Progenitor cell of endocrine pancreas (in vitro differentiated cells): ENCODE measurements at places on chromosomes 13 and 19. TPM values are rescaled to one million over a fixed set of nuclear protein-coding genes. Genes with fewer than 3 reads are reported as not detected.

The NALCN gene
- total RNA-seq, result 0.12 TPM in 1 of 2 replicates, not detected in the other

The GNA15 gene
- not detected in 2 replicates for total RNA-seq

The FUT1 gene
- total RNA-seq, result 5.4 and 6.9 TPM in 2 replicates

The MYBPC2 gene
- 1.6 and 2.1 TPM in 2 replicates for total RNA-seq

The ARL11 gene
- 0.10 TPM in 1 of 2 replicates, not detected in the other for total RNA-seq

The PLIN4 gene
- total RNA-seq, result 0.93 and 1.3 TPM in 2 replicates

The HSD17B14 gene
- total RNA-seq, result 20.5 and 22.1 TPM in 2 replicates

The FAAP24 gene
- total RNA-seq, result 3.4 and 4.7 TPM in 2 replicates

The CYP4F8 gene
- total RNA-seq, result not detected in 2 replicates

The CRB3 gene
- total RNA-seq, result 63.0 and 71.2 TPM in 2 replicates

The TRPC4 gene
- total RNA-seq, result 4.2 and 5.3 TPM in 2 replicates

The PLVAP gene
- 0.12 and 0.42 TPM in 2 replicates for total RNA-seq

The ADPRHL1 gene
- 5.2 and 6.8 TPM in 2 replicates for total RNA-seq

The YJEFN3 gene
- 22.6 and 27.6 TPM in 2 replicates for total RNA-seq

The PRR36 gene
- total RNA-seq, result 37.4 and 40.4 TPM in 2 replicates

The TBXA2R gene
- total RNA-seq, result not detected in 2 replicates

The OLFM4 gene
- total RNA-seq, result not detected in 2 replicates

The SCN1B gene
- total RNA-seq, result 1.7 and 1.8 TPM in 2 replicates

The FCER2 gene
- total RNA-seq, result not detected in 2 replicates

The CEACAM4 gene
- not detected in 2 replicates for total RNA-seq

The MEDAG gene
- not detected in 2 replicates for total RNA-seq

The CCDC159 gene
- total RNA-seq, result 25.0 and 27.6 TPM in 2 replicates

The C1QTNF9 gene
- not detected in 2 replicates for total RNA-seq

The ZNF83 gene
- 72.1 and 79.7 TPM in 2 replicates for total RNA-seq

The FAM216B gene
- total RNA-seq, result not detected in 2 replicates

The NLRP9 gene
- not detected in 2 replicates for total RNA-seq

The ADAMTSL5 gene
- total RNA-seq, result 2.3 and 4.8 TPM in 2 replicates

The SH2D3A gene
- total RNA-seq, result 19.8 and 20.0 TPM in 2 replicates

The KLK13 gene
- 1.1 and 1.6 TPM in 2 replicates for total RNA-seq

The B3GNT8 gene
- 4.4 and 4.6 TPM in 2 replicates for total RNA-seq

The CD209 gene
- total RNA-seq, result not detected in 2 replicates

The ZNF345 gene
- 14.7 and 17.8 TPM in 2 replicates for total RNA-seq

The CGB8 gene
- not detected in 2 replicates for total RNA-seq

The CHAMP1 gene
- total RNA-seq, result 37.1 and 39.8 TPM in 2 replicates

The CERS1 gene
- 20.1 and 20.9 TPM in 2 replicates for total RNA-seq

The TEX101 gene
- total RNA-seq, result not detected in 2 replicates

The CDX2 gene
- 24.8 and 31.0 TPM in 2 replicates for total RNA-seq

The KIR2DL3 gene
- not detected in 2 replicates for total RNA-seq

The IGFL1 gene
- total RNA-seq, result not detected in 2 replicates

The LMTK3 gene
- 11.4 and 12.7 TPM in 2 replicates for total RNA-seq

The VAV1 gene
- total RNA-seq, result not detected in 2 replicates

The JSRP1 gene
- 1.00 and 1.6 TPM in 2 replicates for total RNA-seq

The IRGC gene
- not detected in 2 replicates for total RNA-seq

The TTC9B gene
- total RNA-seq, result not detected in 2 replicates

The ZNF135 gene
- 17.3 and 17.9 TPM in 2 replicates for total RNA-seq

The ZNF333 gene
- 21.4 and 21.6 TPM in 2 replicates for total RNA-seq

The THOP1 gene
- 103 and 108 TPM in 2 replicates for total RNA-seq

The LCP1 gene
- total RNA-seq, result 8.3 and 17.0 TPM in 2 replicates

The RYR1 gene
- total RNA-seq, result 0.65 and 1.4 TPM in 2 replicates

The CAPN12 gene
- total RNA-seq, result 4.1 and 5.0 TPM in 2 replicates
